ENCODE measurements at places on chromosomes 5 and 9.

DNA sequence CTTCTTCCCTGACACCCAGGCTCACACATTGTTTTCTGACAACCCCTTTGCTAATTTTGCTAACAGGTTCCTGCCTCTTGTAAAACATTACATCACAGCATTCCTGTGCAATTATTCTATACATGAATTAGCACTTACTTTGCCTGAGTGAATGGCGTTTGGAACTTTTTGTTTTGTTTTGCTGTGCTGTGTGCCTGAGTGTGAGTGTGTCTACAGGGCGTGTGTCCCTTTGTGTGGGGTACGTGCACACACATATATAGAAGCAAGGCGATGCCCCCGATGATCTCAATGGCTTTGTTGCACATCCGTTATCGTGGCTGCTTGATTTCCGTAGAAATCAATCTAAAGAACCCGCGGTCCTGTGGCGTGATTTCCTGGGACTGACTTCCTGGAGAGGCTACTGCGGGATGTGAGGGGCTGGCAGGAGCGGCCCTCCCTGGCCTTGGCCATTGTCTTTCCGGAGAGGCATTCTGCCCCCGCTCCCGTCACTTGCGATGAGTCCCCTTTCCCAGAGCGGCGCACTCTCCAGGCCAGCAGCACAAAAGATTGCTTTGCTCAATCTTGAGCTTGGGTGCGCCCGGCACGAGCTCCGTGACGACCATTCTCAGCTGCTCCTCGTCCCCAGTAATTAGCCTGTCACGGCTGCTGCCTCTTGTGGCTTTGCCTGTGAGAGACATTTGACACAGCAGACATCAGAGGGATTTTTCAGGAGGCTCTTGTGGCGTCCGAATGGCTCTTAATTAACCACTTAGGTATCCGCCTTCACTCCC lies 398.1 kb upstream of the IRX1 start:
- DNase-seq, result no peak

DNA sequence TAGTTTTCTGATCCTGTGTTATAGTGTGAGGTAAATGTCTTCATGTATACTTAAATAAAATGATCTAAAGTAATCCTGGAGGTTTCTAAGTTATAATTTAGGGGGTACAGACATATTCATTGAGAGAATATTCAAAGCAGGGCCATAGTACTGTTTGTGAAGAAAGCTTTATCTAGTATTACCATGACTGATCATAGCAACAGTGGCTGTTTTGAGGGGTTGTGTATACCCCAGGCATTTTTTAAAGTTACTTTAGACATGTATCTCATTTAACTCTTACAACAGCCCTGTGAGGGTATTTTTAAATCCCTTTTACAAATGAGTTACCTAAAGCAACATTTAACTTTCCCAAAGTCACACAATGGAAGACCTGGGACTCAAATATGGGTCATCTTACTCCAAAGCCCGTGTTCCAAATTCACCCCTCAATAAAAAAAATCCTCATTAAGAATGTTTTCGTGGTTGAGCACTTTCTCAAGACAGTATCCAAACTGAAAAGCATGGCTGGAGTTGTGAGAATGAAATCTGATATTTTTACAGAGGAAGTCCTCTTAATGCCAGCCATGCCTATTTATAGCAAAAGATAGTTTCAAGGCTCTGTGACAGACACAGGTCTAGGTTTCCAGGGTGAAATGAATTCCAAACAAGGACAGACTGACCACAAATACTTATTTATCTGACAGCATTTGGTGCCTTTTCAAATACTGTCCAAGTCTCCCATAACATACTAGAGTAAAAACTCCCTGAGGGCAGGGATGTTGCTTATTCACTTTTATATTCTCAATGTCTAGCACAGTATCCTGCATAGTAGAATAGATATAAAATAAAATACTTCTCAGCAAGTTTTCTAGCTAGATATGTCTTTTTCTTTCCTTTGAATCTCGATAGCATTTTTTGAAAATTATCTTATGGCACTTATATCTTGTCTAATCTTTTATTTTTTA lies 10.4 kb downstream of the STOM start:
- DNase-seq, result no peak

- DNase-seq, result no peak
Observed at GRCh38 chr5:107636555-107636954, 34.2 kb downstream of the EFNA5 start.

- DNase-seq, result no peak
Observed at GRCh38 chr5:140322751-140323731, 20.1 kb upstream of the PFDN1 start.

DNA sequence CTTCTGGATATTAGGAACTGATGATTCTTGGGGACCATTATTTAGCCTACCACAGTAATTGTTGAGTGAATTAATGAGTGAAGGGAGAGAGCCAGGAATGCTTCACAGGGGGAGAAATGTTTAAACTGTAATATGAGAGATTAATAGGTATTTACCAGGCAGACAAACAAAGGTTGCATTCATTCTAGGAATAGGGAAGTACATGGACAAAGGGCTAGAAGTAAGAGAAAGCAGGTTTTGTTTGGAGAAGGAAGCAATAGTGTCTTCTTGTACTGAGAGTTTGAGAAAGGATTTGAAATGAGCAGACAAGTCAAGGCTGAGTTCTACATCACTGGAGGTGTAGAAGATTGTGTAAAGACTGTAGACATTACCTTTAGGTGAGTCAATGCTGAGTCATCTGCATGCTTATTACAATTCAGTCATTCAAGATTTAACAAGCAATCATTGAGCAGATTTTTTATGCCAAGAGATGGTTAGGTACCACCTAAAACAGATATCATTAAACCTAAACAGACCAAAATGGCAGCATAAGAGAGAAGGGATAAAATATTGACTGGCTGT lies 8.0 kb downstream of the TAF1L start:
- DNase-seq, result no peak

- DNase-seq, result no peak
Observed at GRCh38 chr5:175684931-175685330, 27.1 kb downstream of the HRH2 start.

DNA sequence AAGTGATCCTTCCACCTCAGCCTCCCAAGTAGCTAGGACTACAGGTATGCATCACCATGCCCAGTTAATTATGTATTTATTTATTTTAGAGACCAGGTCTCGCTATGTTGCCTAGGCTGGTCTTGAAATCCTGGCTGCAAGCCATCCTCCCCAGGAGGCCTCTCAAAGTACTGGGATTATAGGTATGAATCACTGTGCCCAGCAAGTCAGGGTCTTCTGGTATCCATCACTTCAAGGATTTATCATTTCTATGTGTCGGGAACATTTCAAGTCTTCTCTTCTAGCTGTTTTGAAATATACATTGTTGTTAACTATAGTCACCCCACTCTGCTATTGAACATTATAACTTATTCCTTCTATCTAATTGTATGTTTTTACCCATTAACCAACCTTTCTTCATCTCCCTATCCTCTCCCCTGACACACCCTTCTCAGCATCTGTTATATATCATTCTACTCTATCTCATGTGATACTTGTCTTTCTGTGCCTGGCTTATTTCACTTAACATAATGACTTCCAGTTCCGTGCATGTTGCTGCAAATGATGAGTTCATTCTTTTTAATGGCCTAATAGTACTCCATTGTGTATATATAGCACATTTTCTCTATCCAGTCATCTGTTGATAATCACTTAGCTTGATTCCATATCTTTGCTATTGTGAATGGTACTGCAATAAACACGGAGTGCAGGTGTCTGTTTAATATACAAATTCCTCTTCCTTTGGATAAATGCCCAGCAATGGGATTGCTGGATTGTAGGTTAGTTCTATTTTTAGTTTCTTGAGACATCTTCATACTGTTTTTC lies 26.4 kb downstream of the UTP15 start:
- no peak for DNase-seq

- DNase-seq, result no peak
Observed at GRCh38 chr9:30293231-30293630, 2091.2 kb upstream of the ACO1 start.

GRCh38 chr5:67377631-67378030 lies 181.0 kb upstream of the CD180 start:
- DNase-seq, result no peak

DNA sequence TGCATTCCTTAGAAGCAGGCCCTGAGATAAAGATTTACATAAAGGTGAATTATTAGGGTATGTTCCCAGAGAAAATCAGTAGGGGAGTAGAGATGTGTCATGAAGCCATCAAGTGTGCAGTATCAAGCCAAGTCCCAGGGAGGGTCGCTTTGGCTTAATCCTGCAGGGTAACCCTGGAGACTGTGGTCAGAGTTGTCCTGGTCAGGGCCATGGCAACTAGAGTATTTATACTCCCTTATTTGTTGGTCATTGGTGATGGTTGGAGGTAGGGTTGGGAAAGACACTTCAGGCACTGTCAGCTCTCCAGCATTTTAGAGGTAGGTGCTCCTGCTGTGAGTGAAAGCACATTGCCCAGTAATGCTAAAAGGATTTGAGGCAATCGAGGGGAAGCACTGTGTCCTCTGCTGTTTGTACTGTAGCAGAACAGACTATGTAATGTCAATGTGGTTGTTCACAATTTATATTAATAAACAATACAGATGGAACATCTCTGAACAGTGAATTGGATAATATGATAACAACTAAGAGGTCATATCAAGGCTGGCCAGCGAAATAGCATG lies 108.9 kb downstream of the GDNF start:
- no peak for DNase-seq

- no peak for DNase-seq
Observed at GRCh38 chr9:135586601-135587109, 25.1 kb downstream of the PAEP start.

DNA sequence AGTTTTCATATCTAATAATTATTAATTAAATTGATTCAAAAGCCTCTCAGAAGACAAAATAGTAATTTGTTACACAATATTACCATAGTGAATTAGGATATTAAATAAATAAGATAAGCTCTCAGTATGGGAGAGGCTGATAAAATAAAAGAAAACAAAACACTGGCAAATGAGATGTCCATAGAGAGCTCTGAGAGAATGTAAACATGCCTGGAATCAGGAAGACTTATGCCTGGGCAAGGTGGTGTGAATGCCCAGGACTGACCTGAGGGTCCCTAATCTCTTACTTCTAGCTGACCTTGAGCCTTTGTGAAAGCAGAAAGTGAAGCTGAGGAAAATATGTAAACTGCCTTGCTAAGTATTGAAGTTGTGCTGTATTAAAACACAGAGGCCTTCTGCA lies 616.5 kb downstream of the PTPRD start:
- DNase-seq, result no peak

- no peak for DNase-seq
Observed at GRCh38 chr5:20683241-20683940, 695.4 kb upstream of the CDH18 start.
